Activated CD4-positive, CD25-positive, alpha-beta regulatory T cell treated with anti-CD3 and anti-CD28 coated beads, Interleukin-2, amount 50 U/mL, for 16 hours (primary cell): ENCODE measurements at places on chromosomes 2 and 18.

DNA sequence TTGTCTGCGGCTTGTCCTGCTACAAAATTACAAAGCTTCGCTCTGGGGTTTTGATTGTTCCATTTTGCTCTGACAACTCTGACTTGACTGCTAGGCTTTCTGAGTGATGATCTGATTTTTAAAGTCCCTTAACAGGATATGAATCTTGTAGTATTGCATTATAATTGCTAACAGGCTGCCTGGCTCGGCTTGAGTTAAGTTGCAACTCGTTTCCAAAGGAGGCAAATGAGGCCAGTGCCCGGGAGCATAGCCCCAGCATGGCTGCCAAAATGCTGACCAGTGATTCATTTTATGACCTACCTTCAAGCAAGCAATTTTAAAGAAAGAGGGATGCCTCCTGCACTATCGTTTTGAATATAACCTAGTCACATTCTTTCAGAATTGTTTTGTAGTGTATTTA is 135.4 kb downstream of the COL6A3 start:
- no peak for DNase-seq

DNA sequence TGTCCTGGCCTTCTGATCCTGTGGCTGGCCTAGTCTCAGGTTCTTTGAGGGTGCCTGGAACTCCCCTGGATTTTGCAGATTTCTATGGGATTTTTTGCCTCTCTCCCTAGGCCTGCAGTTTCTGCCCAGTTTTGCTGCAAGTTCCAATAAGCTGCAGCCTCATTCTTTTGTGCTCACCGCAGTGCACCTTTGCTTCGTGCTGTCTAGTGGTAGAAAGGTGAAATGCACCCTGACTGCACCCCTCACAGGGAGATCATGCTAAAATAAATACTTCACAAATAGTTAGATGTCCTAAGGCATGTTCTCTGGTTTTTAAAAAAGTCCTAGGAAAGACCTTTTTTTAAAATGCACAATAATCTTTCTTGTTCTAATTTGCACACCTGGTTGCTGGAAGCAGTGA is 72.5 kb downstream of the GNAL start:
- no peak for DNase-seq

- no peak for DNase-seq
Measured at GRCh38 chr18:33578518-33579348, 714 bp downstream of the ASXL3 start.

DNA sequence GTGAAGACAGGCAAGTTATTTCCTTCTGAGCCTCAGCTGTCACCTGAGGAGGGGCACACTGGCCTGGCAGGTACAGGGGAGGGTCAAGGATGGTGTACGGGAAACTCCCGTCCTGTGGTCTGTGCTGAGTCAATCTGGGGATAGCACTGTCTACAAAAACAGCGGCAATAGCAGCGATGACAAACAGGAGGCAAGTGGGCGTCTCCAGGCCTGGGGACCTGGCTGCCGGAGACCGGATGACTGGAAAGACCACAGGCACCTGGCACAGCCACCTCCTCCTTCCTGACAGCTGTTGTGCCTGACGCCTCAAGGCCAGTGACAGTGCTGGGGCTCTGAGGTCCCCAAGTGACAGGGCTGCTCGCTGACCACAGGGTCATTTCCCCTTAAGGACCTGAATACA is 202.1 kb upstream of the HS6ST1 start:
- no peak for DNase-seq

GRCh38 chr2:56630286-56630685 is 446.5 kb downstream of the CCDC85A start:
- no peak for DNase-seq

DNA sequence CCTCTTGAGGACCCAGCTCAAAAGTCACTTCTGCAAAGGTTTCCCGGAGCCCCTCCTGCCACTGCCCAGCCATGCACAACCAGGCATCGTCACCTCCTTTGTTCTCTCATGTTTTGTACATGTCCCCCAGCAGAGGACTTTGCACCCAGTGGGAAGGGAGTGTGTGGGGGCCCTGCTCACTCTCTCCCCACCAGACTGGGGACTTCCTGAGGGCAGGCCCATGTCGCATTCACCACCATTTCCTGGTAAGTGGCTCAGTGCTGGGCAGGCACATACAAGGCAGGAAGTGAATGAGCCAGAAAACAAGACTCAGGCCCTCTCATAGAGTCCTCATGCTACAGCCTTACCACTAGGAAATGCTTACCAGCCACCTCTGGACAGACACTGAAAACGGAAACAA is 18.9 kb downstream of the MRPL35 start:
- no peak for DNase-seq

GRCh38 chr18:64695851-64696553 is 547.1 kb upstream of the LINC00305 start:
- no peak for DNase-seq

DNA sequence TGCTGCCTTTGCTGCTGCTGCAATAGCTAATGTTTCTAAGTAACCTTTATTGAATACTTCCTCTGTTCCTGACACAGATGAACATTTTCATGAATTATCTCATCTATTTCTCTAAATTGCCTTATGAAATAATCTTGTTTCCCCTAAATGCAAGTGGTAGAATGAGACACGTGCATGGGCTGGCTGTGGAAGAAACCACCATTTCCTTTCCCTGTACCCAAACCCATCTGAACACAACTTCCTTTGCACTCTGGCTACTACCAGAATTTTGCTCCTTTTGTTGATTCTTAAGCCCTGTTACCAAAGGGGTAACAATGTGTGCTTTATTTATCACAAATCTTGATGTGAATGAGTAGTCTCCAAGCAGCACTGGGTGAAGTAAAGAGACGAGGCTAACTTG is 29.2 kb downstream of the AKAIN1 start:
- no peak for DNase-seq

GRCh38 chr2:172842511-172843265 is 107.0 kb downstream of the RAPGEF4 start:
- DNase-seq: no peak

GRCh38 chr2:27811768-27812167 is 40.2 kb downstream of the MRPL33 start:
- DNase-seq: no peak

DNA sequence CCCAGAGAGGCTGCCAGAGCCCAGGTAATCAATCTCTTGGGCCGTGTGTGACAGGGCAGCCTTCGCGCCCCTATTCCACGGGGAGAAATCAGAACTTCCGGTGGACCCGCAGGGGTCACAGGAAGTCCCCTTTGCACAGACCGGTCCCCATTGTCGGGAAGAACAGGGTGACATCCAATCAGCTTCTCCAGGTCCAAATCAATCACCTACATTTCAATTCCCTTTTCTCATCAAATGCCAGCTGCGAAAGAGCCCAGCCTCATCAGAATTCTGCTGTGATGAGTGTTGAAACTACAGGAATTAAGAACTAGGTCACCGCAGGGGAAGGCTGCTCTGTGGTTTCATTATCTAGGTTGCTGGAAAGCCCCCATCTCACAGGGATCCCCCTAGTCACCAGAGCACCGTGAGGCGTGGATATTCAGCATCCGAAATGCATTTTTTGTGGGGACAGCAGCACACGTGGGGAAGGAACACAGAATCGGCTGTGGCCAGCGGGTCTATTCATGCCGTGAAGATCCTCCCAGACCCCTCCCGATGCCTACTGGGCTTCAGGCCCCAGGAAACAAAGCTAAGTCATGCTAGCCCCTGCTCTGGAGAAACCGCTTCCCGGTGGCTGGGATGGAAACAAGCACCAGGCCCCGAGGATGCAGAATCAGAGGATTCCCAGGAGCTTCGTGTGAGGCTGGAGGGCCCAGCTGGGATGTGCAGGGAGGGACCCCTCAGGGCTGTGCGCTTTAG is 193.7 kb upstream of the ID2 start:
- DNase-seq: peak; percentile 36

- DNase-seq: no peak
Measured at GRCh38 chr2:12774395-12774727, 57.6 kb downstream of the TRIB2 start.

DNA sequence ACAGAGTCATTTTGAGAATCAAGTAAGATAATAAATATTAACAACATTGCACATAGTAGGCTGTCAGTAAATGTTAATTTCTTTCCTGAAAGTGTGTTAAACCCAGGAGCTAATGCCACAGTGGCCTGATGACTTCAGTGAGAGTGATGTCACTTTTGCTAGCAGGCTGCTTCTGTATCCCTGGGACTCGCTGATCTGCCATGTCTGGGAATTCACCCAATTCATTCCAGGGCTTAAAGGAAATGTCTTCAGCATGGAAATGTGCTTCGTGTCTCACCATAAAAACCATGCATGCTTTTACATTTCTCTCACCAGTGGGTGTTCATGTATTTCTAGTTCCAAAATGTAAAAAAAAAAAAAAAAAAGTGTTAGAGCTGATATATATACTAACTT is 56.8 kb upstream of the MAPRE3 start:
- DNase-seq: no peak

DNA sequence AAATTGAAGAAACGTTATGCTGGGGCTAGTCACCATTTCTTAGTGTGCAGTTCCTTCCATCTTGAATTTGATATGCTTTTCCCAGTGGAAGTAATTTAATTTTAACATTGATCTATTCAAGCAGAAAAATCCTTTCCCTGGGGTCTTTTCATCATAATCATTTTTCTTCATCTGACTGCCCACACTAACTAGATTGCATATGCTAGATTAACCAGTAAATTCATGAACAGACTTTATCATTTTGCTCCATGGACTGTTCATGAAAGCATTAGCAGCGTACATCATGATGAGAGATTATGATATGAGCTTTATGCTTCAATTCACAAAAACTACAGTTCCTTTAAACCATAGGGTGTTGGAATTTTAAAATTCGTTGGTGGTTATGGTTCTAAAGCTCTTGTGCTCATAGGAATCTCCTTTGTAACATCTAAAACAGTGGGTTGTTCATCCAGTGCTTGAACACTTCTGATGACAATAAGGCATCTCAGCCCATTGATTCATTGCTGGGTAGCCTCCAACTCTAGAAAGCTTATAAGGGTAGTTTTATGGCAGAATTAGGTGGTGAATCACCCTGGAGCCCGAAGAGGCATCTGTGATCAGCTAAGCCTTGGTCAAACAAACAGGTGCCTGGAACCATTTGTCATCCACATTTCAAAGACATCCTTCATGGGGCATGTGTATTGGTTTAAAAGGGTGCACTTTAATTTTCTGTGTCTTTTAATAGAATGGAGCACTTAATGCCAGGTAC is 77.2 kb upstream of the NDUFV2 start:
- no peak for DNase-seq

DNA sequence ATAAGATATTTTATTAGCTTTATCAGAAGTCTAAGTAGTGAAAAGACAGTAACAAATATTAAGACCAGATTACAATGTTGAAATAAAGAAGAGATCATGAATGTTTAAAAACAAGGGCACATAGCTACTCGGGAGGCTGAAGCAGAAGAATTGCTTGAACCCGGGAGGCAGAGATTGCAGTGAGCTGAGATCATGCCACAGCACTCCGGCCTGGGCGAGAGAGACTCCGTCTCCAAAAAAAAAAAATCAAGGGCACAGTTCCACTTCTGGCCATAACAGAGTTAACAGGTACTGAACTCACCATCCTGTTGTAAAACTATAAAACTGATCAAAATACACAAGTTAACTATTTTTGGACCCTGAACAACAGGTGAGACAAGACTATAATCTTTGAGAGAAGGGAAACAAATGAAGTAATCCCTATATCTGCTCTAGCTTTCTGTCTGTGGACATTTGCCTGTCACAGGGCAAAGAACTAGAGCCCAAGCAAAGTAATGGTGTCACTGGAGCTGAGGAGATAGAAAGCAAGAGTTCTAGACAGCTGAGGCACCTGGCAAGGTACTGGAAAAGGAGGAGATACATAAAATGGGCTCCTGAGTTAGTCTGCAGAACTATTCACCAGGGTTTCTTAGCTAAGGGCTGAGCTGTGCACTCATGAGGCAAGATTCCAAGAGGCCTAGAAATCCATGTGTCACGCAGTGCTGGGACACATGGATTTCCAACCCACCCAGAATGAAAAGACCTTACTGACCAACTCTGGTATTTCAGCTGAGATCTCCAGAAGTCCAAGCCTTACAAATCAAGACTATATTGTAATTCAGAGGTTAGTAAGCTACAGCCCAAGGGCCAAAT is 15.2 kb downstream of the MMADHC start:
- no peak for DNase-seq

DNA sequence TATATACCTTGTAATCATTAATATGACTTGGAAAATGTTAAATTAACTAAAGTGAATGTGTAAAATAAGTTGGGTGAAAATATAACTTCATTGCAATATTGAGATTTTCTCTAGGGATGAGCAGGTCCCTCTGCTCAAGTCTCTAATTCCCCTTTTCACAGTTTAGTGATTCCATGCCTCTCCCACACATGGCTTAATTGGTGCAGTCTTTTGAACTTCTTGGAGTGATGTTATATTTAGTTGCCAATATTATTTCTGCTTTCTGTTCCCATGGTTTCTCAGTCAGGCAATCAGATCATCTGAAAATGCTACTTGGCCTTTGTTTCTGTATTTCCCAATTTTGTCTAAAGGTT is 233.7 kb upstream of the SPOPL start:
- no peak for DNase-seq

- DNase-seq: no peak
Measured at GRCh38 chr2:169275696-169276444, 86.5 kb downstream of the LRP2 start.

DNA sequence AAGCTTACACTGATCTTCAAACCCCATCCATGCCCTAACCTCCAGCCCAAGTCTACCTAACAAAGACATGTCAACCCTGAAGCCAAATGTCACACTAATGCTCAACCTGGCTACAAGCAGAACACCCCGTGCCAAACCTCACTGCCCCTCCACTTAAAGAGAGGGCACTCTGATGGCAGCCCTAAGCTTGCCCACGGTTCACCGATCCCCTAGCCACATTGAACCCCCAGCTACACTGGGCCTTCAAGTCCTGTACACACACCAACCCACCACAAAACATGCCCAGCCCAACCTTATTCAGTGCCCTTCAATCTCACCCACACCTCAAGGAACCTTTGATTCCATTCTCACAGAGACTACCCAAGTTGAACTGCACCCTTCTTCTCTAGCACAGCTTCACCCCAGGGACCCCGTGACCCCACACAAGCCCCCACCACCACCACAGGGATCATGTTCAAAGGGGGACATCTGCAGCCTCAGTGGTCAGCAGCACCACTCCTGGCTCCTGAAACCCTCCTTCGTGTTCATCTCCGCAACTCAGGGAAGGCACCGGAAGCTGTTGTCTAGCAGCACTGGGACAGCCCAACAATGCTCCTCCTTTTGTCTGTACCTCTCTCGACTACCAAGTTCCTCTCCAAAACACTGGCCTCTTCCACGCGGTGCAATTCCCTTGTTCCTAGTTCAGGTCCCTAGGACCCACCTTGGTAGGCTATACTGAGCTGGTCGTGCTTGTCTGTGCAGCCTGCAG is 218.8 kb downstream of the CYP26B1 start:
- DNase-seq: no peak
